ENCODE measurements at places on chromosomes 7 and 10.
A peak's percentile ranks its signal among the peaks of the same experiment; 100 is the strongest.

DNA sequence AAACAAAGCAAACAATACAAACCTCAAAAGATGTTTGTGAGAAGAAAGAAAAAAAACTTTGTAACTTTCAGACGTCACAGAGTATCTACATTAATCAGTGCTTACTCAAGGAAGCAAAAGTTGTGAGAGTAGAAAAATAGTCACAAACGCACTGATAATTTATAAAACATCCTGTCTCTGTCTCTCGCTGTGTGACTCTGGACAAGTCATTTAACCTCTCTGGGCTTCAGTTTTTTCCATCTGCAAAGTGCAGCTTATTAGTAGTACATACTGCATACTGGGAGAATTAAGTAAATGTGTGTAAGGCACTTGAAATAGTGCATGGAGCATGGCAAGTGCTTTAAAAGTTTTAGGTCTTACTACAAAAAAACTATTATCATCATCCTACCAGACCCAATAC, 3.8 kb downstream of the ARHGAP12 start:
- DNase-seq, result no peak

- no peak for DNase-seq
Measured at GRCh38 chr7:81491573-81491972, 278.3 kb downstream of the HGF start.

- DNase-seq, result peak; percentile 78
Measured at GRCh38 chr7:30224511-30225062, 59.8 kb upstream of the ZNRF2 start.

- DNase-seq, result no peak
Measured at GRCh38 chr10:97140902-97141745, 44.6 kb downstream of the SLIT1 start.

GRCh38 chr7:115106316-115106715, 184.4 kb downstream of the MDFIC start:
- DNase-seq, result no peak

- no peak for DNase-seq
Measured at GRCh38 chr7:14303536-14303935, 314.1 kb upstream of the ETV1 start.

DNA sequence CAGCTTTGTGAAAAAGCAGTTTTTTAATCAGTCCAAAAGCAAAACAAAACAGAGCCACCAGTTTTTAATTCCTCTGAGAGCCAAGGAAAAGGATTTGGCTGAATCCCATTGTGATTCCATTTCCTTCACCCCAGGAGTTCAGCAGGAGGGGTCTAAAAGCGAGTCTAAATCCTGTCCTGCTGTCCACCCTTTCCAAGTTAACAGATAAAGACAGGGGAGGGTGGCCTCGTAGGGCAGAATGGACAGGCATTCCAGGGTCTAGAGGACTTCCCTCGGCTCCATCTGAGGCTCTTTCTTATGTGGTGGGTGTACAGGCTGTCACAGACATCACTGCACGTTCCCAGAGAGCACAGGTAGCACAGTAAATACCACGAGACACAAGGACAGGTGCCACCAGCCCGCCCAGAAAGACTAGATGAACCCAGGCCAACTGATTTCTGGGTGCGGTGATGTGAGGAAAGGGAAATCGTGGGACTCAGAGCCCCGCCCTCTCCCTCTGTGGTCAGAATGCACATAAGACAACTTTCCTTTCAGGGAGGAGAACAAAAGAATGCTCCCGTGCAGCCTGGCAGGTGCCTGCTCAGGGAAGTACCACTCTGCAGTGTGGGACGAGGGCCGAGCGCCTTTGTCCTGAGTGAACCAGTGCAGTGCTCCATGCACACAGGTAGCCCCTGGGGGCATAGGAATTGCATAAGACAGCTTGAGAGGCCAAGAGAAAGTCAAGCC, 119.7 kb downstream of the ABLIM1 start:
- no peak for DNase-seq

- no peak for DNase-seq
Measured at GRCh38 chr10:29982997-29983648, 76.3 kb downstream of the JCAD start.

DNA sequence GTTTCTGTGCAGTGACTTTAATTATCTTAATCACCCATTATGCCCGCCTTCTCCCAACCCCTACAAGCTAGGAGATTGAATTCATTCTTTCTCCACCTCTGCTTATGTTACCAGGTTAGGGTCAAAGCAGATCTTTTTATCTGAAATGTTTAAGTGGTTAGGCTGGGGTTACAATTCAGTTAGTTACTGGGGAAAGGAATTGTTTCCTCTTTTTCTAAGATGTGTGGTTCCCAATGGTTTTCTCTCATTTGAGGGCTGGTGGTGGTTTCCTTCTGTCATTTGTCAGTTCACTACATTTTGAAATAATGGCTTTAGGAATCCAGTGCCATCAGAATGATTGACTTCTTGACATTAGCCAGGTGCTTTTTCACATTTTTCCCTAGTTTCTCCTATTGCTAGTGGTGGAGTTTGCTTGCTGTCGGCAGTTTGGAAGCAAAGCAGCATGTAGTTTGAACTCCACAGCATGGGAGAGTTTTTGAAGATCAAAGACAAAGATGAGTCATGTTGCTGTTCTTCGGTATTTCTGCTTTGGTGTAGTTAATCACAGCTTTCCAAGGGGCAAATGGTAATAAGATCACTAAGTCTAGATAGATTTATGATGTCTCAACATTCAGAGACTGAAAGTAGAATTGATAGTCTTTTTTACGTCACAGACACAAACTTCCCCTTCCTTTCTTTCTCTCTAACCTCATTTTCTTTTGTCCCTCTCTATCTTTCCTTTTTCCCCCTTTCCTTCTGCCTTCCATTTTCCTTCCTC, 168.2 kb downstream of the SND1 start:
- no peak for DNase-seq

All from skeletal muscle cell (primary cell).